ENCODE measurements at places on chromosomes 12 and 14.

- DNase-seq: no peak
Observed at GRCh38 chr14:94363151-94363624, 25.2 kb downstream of the SERPINA1 start.

- no peak for DNase-seq
Observed at GRCh38 chr12:97487470-97487869, 24.9 kb downstream of the RMST start.

- peak; percentile 24 for DNase-seq
Observed at GRCh38 chr12:89529738-89530137, 3.9 kb upstream of the POC1B start.

- no peak for DNase-seq
Observed at GRCh38 chr12:105322070-105322469, 8.4 kb upstream of the C12orf75 start.

DNA sequence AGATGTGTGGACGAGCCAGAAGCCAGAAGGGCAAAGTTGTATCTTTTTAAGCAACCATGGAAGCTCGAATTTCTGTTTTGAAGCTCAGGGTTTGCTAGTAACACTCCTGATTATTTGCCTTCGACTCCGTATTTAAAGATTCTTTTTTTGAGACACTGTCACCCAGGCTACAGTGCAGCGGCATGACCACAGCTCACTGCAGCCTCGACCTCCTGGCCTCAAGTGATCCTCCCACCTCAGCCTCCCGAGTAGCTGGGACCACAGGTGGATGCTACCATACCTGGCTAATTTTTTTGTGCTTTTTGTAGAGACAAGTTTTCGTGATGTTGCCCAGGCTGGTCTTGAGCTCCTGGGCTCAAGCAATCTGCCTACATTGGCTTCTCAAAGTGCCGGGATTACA lies 18.7 kb upstream of the OASL start:
- DNase-seq: no peak

GRCh38 chr14:54919330-54919729 lies 16.7 kb upstream of the GCH1 start:
- no peak for DNase-seq

GRCh38 chr12:2083008-2083407 lies 30.2 kb downstream of the CACNA1C start:
- peak; percentile 76 for DNase-seq

- DNase-seq: no peak
Observed at GRCh38 chr12:96108321-96108720, 72.9 kb upstream of the LTA4H start.

DNA sequence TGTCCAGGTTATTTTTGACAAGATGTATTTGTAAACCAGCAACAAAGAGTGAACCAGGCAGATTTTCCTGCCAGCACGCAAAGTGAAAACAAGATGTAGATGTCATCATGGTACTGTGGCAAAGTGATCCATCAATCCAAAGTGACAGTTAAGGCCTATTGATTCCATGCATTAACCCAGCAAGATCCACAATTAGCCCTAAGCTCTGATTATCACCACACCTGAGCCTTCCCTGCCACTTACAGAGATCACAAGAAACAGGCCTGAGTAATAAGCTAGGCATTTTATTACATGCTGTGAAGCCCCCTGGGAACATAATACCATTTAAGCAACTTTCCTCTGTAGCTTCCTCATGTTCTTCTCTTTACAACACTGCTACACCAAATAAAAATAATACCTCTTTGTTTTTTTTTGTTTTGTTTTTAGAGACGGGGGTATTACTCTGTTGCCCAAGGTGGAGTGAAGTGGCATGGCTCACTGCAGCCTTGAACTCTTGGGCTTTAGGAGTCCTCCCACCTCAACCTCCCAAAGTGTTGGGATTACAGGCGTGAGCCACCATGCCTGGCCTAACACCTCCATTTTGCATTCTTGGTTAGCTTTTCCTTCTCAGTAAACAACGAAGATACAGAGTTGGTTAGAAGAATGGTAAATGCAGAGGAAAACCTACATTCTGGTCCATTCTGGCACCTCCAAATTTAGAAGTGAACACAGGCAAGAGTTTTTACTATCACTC lies 85.5 kb downstream of the STON2 start:
- DNase-seq: no peak

GRCh38 chr12:117331691-117332090 lies 29.7 kb downstream of the NOS1 start:
- DNase-seq: no peak

DNA sequence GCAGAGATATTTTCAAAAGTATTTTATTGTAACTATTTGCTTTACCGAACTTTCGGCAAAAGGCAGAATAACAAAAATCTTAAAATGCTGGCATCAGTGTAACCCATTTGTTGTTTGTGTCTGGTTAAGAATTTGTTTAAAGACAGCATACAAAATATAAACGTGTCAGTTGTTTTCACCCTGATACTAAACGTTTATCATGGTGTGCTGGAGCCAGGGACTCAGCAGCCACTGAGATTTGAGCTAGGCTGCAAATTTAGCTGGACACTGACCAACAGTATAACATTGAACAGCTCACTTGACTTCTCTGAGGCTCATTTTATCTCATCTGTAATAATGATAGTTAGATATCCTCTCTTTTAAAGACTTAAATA lies 183.7 kb downstream of the TMTC3 start:
- no peak for DNase-seq

- DNase-seq: no peak
Observed at GRCh38 chr12:44436756-44437155, 439.4 kb downstream of the NELL2 start.

- no peak for DNase-seq
Observed at GRCh38 chr12:68189821-68190242, 30.3 kb upstream of the IFNG start.

DNA sequence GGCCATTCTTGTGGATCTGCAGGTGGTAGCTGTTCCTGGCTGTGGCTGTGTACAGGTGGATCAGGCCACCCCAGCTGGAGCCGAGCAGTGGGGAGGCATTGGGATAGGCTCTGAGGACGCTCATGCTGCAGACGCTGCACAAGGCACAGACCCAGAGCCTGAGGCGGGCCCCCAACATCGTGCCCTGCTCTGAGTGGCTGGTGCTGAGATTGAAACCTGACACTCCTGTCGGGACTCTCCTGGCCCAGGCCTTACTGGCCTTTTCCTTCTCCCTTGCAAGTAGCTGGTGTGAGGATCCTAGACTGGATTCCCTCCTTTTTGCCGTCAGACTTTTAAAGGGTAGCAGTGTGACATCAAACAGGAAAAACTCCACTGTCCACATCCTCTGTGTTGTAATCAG lies at the start of gene FGF23:
Gene FGF23 (minus strand): TSS at position 308 of the 400 bp plus-strand sequence. CDS start 130 bp downstream, at position 178.
- no peak for DNase-seq

DNA sequence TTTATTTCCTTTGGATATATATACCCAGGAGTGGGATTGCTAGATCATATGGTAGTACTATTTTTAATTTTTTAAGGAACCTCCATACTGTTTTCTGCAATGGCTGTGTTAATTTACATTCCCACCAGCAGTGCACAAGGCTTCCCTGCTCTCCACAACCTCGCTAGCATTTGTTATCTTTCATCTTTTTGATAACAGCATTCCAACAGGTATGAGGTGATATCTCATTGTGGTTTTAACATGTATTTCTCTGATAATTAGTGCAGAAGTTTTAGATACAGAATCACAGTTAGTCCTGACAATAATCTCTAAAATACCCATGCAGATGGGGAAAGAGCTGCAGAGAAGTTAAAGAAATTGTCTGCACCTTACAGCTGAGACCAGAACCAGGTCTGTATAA lies 35.5 kb upstream of the BCL2L14 start:
- no peak for DNase-seq

DNA sequence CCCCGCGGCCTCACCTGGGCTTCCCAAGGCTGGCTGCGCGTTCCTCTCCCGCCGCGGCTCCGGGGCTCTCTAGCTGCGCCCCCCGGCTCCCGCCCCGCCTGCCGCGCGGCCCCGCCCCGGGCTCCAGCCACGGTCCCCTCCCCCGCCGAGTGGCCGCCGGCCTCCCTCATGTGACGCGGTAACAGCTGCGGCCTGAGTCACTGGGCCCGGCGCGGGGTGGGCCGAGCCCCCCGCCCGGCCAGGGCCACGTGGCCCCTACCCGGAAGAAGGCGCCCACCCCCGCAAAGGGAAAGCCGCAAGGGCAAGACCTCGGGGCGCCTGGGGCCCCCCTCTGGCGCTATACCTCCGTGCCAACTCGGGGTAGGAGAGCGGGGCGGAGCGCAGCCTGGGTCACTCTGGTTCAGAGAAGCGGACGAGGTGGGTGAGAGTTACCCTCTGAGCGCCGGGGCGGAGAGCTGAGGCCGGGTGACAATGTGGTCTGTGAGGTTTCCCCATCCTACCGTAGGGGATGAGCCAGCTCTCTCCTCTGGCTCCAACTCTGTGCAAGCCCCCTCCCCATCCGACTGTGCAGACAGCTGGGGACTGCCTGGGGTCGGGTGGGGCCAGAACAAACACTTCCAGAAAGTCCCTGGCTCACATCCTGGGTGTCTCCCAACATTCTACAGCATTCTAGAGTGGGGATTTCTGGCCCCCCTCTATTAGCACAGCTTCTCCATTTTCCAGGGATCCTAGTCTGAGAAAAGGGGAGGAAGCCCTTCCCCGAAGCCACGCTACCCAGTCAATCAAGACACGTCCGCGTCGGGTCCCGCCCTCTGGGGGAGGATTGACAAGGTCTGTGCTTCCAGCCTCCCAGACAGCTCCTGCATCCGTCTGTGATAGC lies at the start of gene CD63:
Gene CD63 (minus strand): TSS at position 71 of the 880 bp plus-strand sequence. CDS start 668 bp downstream, outside the sequence.
- peak; percentile 62 for DNase-seq

GRCh38 chr14:49546766-49547165 lies 39.4 kb downstream of the RPS29 start:
- DNase-seq: no peak

- DNase-seq: no peak
Observed at GRCh38 chr12:114671443-114672411, 12.2 kb downstream of the TBX3 start.

GRCh38 chr12:124744659-124745464 lies 118.8 kb downstream of the SCARB1 start:
- DNase-seq: no peak

- no peak for DNase-seq
Observed at GRCh38 chr12:84058136-84058535, 854.5 kb downstream of the SLC6A15 start.

DNA sequence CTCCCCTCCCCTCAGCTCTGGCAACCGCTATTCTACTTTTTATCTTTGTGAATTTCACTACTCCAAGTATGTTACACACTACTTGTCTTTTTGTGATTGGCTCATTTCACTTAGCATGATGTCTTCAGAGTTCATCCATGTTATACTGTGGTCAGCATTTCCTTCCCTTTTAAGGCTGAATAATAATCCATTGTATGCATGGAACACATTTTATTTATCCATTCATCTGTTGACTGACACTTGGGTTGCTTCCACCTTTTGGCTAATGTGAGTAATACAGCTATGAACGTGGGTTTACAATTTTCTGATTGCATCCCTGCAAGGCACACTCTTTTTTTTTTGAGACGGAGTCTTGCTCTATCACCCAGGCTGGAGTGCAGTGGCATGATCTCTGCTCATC lies 53.0 kb upstream of the FUT8 start:
- DNase-seq: no peak

- no peak for DNase-seq
Observed at GRCh38 chr12:124808272-124808671, 55.4 kb downstream of the SCARB1 start.

DNA sequence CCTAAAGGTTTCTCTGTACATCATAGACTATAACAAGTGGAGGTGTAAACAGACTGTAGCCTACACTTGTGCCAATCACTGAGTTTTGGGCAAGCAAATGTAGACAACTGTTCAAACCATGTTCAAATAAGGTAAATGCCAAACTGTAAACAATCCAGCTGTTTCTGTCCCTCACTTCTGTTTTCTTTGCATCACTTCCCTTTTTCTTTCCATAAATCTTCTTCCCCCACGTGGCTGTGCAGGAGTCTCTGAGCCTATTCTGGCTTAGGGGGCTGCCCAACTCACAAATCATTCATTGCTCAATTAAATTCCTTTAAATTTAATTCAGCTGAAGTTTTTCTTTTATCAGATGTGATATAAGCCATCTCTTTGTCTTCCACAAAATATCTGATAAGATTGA lies 65.1 kb upstream of the CPM start:
- DNase-seq: no peak

DNA sequence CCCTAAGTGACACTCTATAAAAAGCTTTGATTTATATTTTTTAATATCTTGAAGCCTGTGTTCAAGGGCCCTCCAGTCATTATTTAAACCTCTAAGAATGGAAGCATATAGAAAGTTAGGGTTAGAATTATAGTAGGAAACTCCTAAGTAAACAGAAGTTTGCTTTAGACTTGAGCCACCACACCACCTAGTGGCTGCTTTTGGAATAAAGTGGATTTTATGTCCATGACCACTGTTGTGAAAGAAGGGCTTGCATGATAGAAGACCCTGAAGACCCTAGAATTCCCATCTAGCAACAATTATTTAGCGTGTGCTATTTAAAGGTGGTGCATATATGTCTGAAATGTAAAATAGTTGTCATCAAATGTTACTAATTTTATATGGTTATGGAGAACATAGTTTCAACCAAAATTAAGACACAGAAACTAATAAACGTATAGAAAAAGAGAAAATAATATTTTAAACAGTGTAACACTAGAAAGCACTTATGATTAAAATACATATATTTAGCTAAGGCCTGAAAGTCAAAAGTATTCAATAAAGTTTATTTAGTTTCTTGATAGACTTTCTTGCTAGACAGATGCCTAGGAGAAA lies 21.3 kb downstream of the LRRIQ1 start:
- peak; percentile 32 for DNase-seq

DNA sequence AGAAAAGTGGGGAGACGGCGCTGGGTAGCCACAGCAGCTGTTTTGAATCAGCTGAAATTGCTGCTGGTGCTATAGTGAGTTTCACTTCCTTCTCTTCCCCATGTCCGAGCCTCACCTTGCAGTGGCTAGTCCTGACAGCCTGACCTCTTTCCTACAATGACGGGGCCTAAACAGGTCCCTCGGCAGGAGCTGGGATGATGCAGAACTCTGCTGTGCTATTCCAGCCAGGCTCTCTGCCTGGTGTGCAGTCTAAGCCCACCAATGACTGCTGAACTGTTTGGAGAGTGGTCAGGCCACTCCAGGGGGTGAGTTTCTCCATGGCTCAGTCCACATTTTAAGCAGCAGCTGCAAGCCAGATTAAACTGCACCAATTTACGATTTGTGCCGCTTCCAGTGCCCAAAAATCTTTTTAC lies 207.3 kb downstream of the TTC7B start:
- DNase-seq: no peak

DNA sequence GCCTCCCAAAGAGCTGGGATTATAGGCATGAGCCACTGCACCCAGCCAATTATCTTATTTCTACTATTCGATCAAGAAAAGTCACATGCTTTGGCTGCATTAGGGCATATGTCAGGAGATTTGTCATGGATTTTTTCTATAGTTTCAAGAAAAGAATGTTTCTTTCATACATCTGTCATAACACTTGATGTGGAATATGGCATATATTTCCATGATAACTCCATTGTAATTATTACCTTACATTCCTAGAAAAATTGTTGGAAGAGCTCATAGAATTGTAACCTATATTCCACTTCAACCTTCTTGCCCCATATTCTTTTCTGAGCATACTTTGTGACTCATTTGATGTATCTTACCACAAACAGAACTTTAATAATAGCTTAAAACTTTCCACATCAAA lies 740.9 kb upstream of the FLRT2 start:
- no peak for DNase-seq

- no peak for DNase-seq
Observed at GRCh38 chr12:48961331-48961730, 4.0 kb upstream of the ARF3 start.

- DNase-seq: no peak
Observed at GRCh38 chr12:126191949-126192348, 1126.7 kb downstream of the AACS start.

GRCh38 chr14:99968941-99969340 lies 96.3 kb upstream of the EVL start:
- DNase-seq: no peak
